Stimulated activated CD4-positive, alpha-beta T cell treated with anti-CD3 and anti-CD28 coated beads, Interleukin-12 subunit alpha, Interleukin-12 subunit beta, amount 100 ng/mL, for 4 hours (primary cell): ENCODE measurements at places on chromosomes 6 and 20.

DNA sequence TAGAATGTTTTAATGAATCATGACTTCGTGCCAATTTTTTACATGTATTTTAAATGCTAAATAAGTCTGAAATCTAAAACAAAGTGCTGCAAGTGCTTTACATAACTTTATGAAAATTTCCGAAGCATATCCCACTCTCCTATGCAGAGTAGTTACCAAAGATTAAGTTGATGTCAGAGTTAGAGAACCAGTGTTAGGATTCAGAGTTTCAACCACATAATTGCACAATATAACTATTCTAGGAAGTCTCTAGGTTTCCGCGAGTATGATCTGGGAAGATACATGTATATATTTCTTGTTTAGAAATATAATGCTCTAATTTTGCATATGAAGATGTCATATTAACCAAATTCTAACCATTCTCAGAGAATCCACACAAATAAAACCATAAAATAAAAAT lies 74.8 kb downstream of the ASCC3 start:
- no peak for DNase-seq

DNA sequence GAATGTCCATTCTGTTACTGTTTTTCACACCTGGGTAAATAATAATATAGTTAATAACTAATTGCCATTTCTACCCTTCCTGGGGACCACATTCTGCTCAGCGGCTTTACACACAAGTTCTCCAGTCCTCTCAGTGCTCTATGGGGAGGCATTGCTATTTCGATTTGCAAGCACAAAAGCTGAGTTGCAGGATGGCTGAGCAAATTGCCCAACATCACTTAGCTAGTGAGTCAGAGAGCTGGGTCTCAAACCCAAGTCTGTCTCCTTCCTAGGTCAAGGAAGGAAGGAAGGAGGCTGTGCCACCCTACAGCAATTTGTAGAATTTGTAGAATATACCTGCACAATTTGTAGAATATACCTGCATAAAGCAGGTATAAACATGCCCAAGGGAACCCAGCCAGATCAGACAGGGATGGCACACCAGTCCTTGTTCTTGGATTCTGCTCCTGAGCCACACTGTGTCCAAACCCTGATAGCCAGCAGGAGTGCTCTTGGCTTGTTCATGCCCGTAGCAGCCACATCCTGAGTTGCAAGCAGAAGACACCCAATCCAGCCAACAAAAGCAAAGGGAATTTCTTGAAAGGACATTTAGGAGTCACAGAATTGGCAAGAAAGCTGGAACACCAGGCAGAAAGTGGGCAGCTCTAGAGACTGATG lies 56.9 kb downstream of the LY86 start:
- no peak for DNase-seq

GRCh38 chr6:67535946-67536345 lies 1099.1 kb upstream of the ADGRB3 start:
- DNase-seq = no peak

- no peak for DNase-seq
Measured at GRCh38 chr6:52325695-52326471, 36.1 kb upstream of the PAQR8 start.

GRCh38 chr6:25278914-25279747 lies at the start of gene CARMIL1:
Gene CARMIL1, plus strand, starts transcription at chr6:25279374. Its CDS starts 422 bp downstream, at chr6:25279796.
- DNase-seq = peak; percentile 61

DNA sequence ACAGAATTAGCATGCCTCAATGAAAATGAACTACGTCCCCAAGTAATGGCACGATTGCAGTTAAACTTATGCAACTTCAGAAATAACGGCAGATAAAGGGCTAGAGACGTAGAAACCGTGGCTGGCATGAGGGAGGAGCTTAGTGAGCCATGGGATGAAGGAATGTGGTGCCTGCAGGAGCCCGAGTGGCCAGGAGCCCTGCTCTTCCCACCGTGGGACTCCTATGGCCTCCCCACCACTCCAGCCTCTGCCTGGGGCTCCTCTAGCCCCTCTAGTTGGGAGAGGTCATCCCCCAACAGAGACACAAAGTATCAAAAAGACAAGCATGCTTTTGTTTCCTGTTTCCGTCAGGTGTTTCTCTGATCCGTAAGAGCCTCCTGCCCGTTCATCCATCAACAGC lies 75.1 kb upstream of the BHLHE23 start:
- DNase-seq = no peak

- no peak for DNase-seq
Measured at GRCh38 chr6:113755449-113756289, 101.5 kb upstream of the MARCKS start.

DNA sequence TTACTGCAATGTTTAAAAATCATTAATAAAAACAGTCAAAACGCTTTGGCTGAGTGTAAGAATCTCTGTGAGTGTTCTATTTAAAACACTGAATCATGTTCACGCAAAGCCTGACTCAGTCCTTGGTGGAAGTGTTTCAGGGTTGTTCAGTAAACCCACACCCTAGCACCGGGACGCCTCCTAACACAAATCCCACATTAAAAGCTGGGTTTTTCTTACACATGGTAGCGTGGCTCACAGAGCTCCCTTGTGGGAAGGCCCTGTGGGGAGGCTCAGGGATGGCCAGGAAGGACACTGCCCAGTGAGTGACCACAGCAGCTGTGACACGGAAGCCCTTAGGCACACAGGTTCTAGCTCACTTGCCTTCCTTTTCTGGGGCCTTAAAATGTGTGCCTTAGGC lies 80.2 kb downstream of the GMPR start:
- DNase-seq = peak; percentile 29

- DNase-seq = no peak
Measured at GRCh38 chr6:149057464-149057840, 260.1 kb upstream of the TAB2 start.

DNA sequence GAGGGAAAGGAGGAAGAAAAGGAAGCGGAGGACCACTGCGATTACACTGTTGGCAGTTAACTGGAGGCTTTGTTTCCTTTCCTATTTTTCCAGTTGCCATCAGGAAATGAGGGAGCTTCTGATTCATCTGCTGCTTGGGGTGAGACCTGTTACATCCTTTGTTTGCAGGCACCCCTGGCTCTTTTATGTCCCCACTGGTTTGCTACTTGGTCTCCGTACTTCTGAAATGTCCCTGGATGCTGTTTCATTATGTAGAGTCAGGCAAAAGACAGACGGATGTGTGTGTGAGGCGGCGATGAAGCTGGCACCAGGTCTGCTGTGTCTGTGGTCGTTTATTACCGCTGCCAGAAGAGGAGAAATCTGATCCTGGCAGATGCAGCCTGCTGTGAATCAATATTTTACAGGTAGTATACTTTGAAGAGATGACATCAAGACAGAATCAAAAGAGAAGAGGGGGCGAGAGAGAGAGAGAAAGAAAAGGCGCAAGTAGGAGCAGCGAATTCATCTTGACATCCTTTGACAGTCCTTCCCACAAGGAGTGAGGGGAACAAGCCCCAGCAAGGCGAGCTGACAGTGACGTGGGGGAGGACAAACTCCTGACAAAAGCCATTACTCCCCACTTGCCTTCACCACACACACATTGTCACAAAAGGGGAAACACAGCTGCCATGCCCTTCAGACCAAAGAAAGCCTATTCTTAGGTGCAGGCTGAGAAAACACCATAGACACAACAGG lies 145.9 kb upstream of the FBXL4 start:
- no peak for DNase-seq

DNA sequence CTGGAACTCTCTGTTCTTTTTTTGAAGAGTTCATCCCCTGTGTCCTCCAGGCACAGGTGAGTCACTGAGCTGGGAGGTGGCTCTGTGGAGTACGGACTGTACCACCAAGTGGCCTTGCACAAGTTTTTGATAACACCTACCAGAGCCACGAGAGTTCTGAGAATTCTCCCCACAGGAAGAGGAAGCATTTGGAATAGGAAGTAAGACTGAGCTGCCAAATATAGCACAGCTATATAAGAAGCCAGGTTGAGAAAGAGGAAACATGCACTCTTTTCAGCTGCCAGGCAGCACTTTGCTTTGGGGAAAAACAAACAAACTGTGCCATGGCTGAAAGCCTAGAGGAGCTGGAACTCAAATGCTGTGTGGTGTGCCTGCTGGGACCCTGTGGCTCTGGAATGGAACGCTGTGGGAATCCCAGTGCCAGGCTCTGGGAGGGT lies 70.8 kb upstream of the RIPOR2 start:
- DNase-seq = no peak

DNA sequence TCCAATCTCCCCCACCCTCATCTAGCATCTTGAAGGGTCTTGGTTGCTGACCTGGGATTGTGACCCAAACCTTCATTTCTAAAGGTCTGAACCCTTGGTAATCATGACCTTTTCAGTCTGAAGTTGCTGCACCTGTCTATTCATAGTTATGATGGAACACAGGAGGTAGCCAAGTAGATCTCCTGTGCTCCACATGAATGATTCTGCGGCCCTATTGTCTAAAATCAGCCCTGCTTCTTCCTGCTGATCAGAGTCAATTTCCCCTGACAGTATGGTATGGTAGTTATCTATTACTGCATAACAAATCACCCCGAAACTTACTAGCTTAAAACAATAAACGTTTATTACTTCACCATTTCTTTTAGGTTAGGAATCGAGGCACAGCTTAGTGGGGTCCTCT lies 9.0 kb downstream of the OR2B6 start:
- DNase-seq = no peak

- no peak for DNase-seq
Measured at GRCh38 chr20:52420805-52421204, 229.2 kb upstream of the ZFP64 start.

- DNase-seq = no peak
Measured at GRCh38 chr6:26439151-26440125, 866 bp upstream of the BTN3A3 start.

DNA sequence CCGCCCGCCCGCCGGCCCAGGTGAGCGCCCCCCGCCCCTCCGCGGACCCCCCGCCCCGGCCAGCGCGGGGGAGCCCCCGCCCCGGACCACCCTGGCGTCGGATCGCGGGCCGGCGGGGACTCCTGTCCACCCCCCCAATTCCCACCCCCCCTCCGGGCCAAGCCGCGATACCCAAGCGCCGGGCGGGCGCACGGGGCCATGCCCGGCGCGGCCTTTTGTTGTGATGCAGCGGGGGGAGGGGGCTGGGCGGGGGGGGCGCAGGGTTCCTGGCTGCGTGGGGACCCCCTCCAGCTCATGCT lies 245 bp downstream of the SRC start:
- no peak for DNase-seq

GRCh38 chr20:40286975-40287531 lies 402.0 kb downstream of the MAFB start:
- no peak for DNase-seq

- DNase-seq = no peak
Measured at GRCh38 chr6:159137676-159138075, 31.5 kb upstream of the FNDC1 start.

- peak; percentile 58 for DNase-seq
Measured at GRCh38 chr6:41940759-41941279, 789 bp downstream of the CCND3 start.

DNA sequence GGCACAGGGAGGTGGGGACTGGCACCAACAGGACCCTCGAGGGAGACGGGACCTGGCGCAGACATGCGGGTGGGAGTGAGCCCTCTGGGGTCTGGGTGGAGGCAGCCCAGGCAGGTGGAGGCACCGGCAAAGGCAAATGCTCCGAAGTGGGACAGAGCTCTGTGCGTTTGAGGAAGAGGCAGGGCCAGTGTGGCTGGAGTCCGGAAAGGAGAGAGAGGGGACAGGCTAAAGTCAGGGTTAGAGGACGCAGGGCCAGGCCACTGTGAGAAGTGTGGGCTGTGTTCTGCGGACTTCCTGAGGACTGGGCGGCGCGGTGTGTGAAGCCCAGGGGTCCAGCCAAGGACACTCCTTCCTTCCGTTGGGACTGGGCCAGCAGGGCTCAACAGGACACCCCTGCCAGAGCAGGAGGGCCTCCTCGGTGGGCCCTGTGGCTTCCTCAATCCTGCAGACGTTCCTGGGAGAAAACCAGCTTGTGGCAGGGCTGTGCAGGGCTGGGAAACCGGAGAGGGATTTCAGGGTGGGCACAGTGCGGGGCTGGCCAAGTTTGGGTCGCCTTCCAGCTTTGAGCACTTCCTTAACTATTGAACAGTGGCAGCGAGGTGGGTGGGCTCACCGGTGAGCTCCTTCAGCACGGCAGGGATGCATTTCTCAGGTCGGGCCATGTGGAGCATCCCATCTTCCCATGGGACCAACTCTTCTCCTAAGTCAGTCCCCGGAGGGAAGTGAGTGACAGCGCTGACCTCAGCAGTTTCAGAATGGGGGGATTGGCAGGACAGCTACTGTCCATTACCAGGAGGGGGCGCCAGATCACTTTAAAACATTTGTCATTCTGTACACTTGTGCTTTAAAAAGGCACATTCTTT lies 22.5 kb downstream of the MOCS3 start:
- peak; percentile 60 for DNase-seq

DNA sequence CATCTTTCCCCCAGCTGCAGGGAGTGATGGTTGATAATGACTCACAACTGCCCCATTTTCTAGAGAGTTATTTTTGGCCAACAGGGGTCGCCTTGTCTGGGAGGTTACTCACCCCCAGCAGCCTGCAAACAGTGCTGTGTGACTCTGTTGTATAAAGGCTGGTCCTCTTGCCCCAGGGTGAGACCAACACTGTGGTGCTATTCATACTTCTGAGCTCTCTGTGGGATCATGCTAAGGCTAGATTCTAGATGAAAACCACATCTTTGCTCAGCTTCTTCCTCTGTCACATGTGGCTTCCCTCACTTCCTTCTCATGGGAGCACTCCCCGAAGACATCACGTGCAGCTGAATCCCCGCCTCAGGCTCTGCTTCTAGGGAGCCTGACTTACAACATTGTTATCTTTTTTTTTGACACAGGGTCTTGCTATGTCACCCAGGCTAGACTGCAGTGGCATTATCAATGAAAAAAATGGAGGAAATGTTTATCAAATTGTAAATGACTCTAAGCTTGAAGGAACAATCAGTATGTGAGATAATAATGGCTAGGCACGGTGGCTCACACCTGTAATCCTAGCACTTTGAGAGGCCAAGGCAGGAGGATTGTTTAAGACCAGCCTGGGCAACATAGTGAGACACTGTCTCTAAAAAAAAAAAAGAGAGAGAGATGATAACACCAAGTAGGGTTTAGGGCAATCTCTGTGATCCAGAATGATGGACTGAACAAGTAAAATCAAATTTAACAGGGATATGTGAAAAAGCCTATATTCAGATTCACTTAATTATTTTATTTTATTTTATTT lies 55.7 kb upstream of the SLC23A2 start:
- DNase-seq = peak; percentile 56

DNA sequence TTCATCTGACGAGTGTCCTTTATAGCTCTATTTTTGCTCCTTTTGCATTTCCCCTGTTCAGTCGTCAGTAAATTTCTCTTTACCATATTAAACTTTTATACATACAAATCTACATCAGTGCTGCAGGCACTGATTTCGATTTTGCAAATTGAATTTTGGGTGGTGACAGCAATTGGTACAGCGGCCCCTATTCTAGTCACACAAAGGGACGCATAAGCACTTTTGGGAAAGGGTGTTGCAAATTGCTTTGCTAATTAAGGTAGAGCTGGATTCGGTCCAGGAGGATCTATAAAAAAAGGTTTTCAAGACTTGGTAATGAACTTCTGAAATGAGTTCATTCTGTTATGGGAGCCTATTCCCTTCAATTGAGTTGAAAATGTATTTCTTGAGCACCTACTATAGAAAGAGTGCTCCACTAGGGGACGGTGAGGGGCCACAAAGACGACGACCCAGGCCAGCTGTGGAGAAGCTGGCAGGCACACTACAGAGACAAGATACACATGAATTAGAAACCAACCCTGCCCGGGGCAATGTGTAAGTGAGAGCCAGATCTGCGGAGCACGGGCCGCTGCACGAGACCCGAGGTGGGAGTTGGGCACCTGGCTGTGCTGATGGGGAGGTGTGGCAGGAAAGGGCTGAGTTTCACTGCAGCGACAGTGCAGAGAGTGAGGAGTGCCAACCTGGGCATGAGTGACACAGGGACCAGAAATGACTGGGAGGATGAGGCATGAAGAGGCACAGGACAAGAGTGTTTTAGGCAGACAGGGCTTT lies 5.4 kb downstream of the UQCC2 start:
- no peak for DNase-seq

GRCh38 chr6:11744753-11745152 lies 33.9 kb downstream of the ADTRP start:
- no peak for DNase-seq
